ENCODE measurements at places on chromosomes 7 and 10. TPM values are rescaled to one million over a fixed set of nuclear protein-coding genes. Genes with fewer than 3 reads are reported as not detected.
A peak's percentile ranks its signal among the peaks of the same experiment; 100 is the strongest.

MSS51 gene
- 0.43 TPM for polyA plus RNA-seq

FAM25G gene
- not detected for polyA plus RNA-seq

AIFM2 gene
- polyA plus RNA-seq, result 9.8 TPM

LRRD1 gene
- polyA plus RNA-seq, result not detected

ADAM8 gene
- polyA plus RNA-seq, result 1.3 TPM

TMEM213 gene
- not detected for polyA plus RNA-seq

BAIAP2L1 gene
- 8.9 TPM for polyA plus RNA-seq

AKR1C8 gene
- 19.2 TPM for polyA plus RNA-seq

MYO1G gene
- polyA plus RNA-seq, result 1.1 TPM

OR2AE1 gene
- not detected for polyA plus RNA-seq

DNA sequence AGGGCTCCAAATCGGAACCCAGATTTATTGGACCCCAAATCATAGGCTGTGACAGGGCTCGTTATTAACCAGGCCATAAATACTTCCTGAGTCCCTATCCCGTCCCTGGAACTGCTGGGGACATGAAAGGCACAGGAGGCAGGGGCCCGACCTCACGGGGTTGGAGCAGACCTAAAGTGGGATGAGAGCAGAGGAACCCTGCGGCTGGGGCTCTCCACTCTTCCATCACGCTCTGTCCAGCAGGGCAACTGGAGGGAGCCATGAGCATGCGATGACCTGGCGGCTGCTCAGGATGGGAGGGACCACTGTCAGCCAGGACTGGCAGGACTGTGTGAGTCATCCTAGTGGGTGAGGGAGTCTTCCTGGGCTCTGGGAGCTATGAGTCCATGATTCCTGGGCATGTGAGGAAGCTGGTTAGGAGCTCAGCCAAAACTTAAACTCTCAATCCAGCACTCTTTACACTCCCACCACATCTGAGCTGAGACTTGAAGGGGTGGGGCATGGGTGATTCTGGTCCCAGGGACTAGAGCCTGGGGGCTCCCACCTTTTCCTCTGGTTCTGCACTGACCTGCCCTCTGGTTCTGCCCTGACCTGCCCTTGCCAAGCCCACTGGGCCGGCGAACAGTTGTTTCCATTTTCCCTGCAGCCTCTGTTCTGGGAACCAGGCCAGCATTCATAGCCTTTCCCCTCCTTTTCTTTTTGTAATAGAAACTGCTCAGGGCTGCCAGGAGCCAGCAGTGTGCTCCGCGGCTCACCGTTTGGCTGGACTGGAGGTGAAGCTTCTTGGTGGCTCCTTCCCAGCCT, 47.1 kb downstream of the SYPL1 start:
- H3K27ac ChIP-seq, result peak overlapping the region; percentile 85
- H3K36me3 ChIP-seq, result no peaks in the 10 kb centered on the region
- no peaks in the 10 kb centered on the region for H3K27me3 ChIP-seq
- no peak for DNase-seq
- peak overlapping the region; percentile 22 for H3K4me3 ChIP-seq

- H3K4me1 ChIP-seq, result no peaks in the 10 kb centered on the region
- no peaks in the 10 kb centered on the region for H3K27me3 ChIP-seq
- no peak overlapping the region for H3K4me3 ChIP-seq
- no peak for DNase-seq
- no peak overlapping the region for H3K27ac ChIP-seq
- H3K36me3 ChIP-seq, result no peaks in the 10 kb centered on the region
These were observed 120.2 kb upstream of the SP8 start for GRCh38 chr7:20906801-20907453.

- no peak overlapping the region for H3K4me3 ChIP-seq
- no peak for DNase-seq
- no peak overlapping the region for H3K27ac ChIP-seq
- no peaks in the 10 kb centered on the region for H3K36me3 ChIP-seq
- no peaks in the 10 kb centered on the region for H3K27me3 ChIP-seq
- no peaks in the 10 kb centered on the region for H3K4me1 ChIP-seq
These were observed 85.7 kb upstream of the FAM180A start for GRCh38 chr7:135834266-135834665.

DNA sequence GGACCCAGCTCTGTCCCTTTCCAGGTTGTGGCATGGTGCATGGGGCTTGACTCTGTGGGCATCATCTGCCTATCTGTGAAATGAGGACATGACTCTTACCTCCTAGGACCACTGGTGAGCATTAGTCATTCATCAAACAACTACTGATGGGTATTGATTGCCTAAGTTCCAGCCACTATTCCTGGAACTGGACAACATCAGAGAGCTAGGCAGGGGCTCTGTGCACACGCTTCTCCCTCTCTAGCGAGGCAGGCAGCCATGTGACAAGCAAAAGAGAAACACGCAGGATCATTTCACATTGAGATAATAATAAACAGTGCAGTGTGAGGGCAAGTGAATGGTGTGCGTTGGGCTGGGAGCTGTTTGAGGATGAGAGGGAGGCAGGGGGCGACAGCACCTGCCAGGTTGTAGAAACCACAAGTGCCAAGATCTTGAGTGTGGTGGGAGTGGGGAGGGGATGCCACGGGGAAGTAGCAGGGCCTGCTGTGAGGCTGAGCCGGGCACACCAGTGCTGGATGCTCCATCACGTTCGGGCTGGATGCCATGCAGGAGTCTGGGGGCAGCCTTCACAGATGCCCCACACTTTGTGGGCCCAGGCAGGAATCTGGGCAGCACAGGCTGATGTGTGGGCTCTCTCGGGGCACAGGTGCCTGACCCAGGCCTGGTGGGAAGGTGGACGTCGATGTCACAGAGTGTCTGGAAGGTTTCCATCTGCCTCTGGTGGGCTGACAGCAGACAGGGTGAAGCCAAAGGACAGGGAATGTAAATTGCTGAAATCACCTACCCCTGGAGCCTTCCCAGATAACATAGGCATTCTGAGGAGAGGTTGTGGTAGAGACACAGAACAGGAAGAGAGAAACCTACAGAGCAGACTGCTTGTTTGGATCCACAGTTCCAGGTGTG, 405.5 kb downstream of the RPS24 start:
- H3K27ac ChIP-seq, result no peak overlapping the region
- H3K4me3 ChIP-seq, result no peak overlapping the region
- no peak for DNase-seq
- H3K36me3 ChIP-seq, result no peaks in the 10 kb centered on the region
- H3K27me3 ChIP-seq, result no peaks in the 10 kb centered on the region

GRCh38 chr10:22500656-22501340, 155.5 kb downstream of the SPAG6 start:
- no peaks in the 10 kb centered on the region for H3K4me1 ChIP-seq
- no peak for DNase-seq
- H3K27me3 ChIP-seq, result no peaks in the 10 kb centered on the region
- no peak overlapping the region for H3K27ac ChIP-seq
- no peak overlapping the region for H3K4me3 ChIP-seq
- no peaks in the 10 kb centered on the region for H3K36me3 ChIP-seq

DNA sequence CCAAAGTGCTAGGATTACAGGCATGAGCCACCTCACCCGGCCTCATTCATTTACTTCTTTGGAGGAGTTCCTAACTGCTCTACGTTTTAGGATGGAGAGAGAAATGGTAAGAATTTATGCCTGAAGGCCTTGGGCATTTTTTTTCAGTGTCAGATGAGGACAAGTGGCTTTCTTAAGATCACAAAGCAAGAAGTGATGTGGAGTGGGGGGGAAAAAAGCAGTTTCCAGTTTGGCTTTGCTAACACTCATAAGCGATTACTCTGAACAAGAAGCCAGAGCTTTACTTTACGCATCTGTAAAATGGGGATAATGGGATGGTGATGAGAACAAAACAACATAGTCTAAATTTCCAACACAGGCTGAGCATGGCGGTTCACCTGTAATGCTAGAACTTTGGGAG, 2.6 kb upstream of the PPIA start:
- no peaks in the 10 kb centered on the region for H3K36me3 ChIP-seq
- H3K4me1 ChIP-seq, result peaks cover 16% of the 10 kb centered on the region
- no peaks in the 10 kb centered on the region for H3K27me3 ChIP-seq
- no peak for DNase-seq

GRCh38 chr10:114631666-114632417, 26.2 kb downstream of the ABLIM1 start:
- peak overlapping the region; percentile 87 for H3K27ac ChIP-seq
- peaks cover 13% of the 10 kb centered on the region for H3K4me1 ChIP-seq
- DNase-seq, result peak; percentile 63
- peak overlapping the region; percentile 71 for H3K4me3 ChIP-seq
- no peaks in the 10 kb centered on the region for H3K27me3 ChIP-seq

DNA sequence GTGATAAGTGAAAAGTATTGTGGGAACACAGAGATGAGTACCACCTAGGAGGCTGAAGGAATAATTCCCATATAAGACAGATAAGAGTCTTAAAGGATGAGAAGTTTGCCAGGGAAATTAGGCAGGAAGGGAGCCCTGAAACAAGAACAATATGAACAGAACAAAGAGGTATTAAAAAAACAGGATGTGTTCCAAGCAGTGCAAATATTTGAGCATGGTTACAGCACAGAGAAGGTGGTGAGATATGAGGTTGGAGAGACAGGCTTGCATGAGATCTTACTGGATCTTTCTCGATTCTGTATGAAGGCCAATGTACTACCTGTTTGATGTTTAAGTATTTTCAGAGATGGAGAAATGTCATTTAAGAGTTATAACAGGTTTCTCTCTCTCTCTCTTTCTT, 20.3 kb downstream of the TAC1 start:
- no peak overlapping the region for H3K4me3 ChIP-seq
- no peaks in the 10 kb centered on the region for H3K27me3 ChIP-seq
- H3K4me1 ChIP-seq, result no peaks in the 10 kb centered on the region
- H3K36me3 ChIP-seq, result no peaks in the 10 kb centered on the region

- DNase-seq, result no peak
- peak overlapping the region; percentile 44 for H3K27ac ChIP-seq
- no peak overlapping the region for H3K4me3 ChIP-seq
- no peaks in the 10 kb centered on the region for H3K36me3 ChIP-seq
These were observed 84.6 kb upstream of the CAPZA2 start for GRCh38 chr7:116777651-116778281.

- peak overlapping the region; percentile 57 for H3K27ac ChIP-seq
- no peaks in the 10 kb centered on the region for H3K36me3 ChIP-seq
- H3K4me3 ChIP-seq, result no peak overlapping the region
These were observed 115.8 kb downstream of the PLXDC2 start for GRCh38 chr10:19931894-19932590.

DNA sequence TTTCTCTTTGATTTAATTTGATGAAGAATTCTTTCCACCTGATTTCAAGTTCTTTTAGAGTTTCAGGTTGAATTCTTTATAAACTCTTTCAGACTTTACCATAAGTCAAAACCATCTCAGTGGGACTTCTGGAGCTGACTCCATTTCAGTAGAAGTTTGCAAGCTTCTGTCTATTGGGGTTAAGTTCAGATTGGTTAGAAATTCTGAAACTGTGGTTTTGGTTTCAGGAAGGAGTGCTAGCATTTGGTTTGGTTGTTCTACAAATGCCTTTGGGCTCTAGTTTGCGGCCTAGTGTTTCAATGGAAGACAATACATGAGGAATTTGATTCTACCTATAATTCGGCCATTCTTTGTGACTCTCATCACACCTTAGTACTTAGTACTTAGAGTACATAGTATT, 176.8 kb upstream of the RHOBTB1 start:
- H3K27me3 ChIP-seq, result no peaks in the 10 kb centered on the region
- H3K4me3 ChIP-seq, result no peak overlapping the region
- no peak for DNase-seq
- H3K36me3 ChIP-seq, result no peaks in the 10 kb centered on the region

DNA sequence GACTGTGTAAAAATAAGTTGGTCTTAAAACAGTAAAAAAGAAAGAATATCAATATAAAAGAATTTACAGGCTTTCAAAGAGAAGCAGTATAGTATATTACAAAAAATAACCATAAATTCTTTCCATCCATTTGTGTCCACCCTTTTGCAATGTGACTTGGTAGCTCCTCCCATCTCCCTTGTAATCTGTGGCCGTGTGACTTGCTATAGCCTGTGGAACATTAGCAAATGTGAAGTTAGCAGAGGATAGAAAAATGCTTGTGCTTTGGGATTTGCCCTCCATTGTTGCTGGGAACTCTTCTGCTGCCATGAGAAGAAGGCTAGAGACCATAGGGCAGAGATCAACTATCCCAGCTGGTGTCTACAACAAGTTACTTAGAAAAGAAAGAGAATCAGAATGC, 30.2 kb downstream of the KLHL7 start:
- H3K4me1 ChIP-seq, result no peaks in the 10 kb centered on the region
- no peaks in the 10 kb centered on the region for H3K27me3 ChIP-seq
- no peak for DNase-seq
- no peak overlapping the region for H3K27ac ChIP-seq
- H3K36me3 ChIP-seq, result peaks cover under 1% of the 10 kb centered on the region

- no peaks in the 10 kb centered on the region for H3K36me3 ChIP-seq
- H3K4me1 ChIP-seq, result peaks cover 36% of the 10 kb centered on the region
- H3K4me3 ChIP-seq, result peak overlapping the region; percentile 97
- peak overlapping the region; percentile 75 for H3K27ac ChIP-seq
These were observed 952 bp downstream of the DNMBP start for GRCh38 chr10:100008708-100009282.

GRCh38 chr7:149644754-149645153, 128.6 kb downstream of the ZNF467 start:
- no peak overlapping the region for H3K27ac ChIP-seq
- no peak overlapping the region for H3K4me3 ChIP-seq
- no peaks in the 10 kb centered on the region for H3K36me3 ChIP-seq
- H3K27me3 ChIP-seq, result no peaks in the 10 kb centered on the region

GRCh38 chr10:121880895-121881294, 46.9 kb downstream of the ATE1 start:
- H3K36me3 ChIP-seq, result peaks cover 3% of the 10 kb centered on the region
- no peaks in the 10 kb centered on the region for H3K27me3 ChIP-seq
- no peak overlapping the region for H3K27ac ChIP-seq
- H3K4me3 ChIP-seq, result no peak overlapping the region
- no peaks in the 10 kb centered on the region for H3K4me1 ChIP-seq

DNA sequence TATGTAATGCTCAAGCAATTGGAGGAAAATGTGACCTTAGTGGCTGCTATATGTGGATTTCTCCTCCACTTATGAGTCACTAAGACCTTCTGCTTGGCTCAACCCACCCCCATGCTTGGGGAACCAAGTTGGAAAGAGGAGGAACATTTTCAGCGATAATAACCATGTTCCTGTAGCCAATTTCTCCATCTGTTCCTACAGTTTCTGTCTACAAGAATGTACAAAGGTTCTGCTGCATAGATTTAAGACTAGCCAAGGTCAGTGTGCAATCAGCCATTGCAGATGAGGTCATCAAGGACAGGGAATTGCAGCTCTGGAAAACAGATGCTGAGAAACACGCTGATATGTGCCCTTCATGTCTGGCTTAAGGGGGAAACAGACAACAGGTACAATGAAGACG, 5.6 kb upstream of the NRCAM start:
- H3K4me3 ChIP-seq, result no peak overlapping the region
- peaks cover 5% of the 10 kb centered on the region for H3K27me3 ChIP-seq
- no peaks in the 10 kb centered on the region for H3K4me1 ChIP-seq
- H3K36me3 ChIP-seq, result no peaks in the 10 kb centered on the region
- no peak overlapping the region for H3K27ac ChIP-seq
- DNase-seq, result no peak

DNA sequence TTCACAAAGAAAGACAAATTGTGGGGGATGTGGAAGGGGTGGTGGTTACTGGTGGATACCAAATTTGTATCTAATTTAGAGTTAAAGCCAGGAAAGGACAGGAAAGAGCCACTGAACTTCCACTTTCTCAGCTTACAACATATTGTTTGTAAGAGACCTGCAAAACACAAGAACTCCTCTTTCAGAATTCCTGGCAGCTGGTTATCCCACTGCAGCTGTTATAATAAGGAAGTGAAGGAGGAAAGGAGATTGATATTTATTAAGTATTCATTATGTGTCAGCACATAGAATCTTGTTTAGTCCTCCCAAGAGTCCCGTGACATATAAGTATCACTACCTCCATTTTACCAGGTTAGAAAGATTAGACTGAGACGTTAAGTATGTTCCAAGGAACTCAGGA, 481.7 kb downstream of the PHTF2 start:
- H3K4me3 ChIP-seq, result no peak overlapping the region
- H3K36me3 ChIP-seq, result no peaks in the 10 kb centered on the region
- no peaks in the 10 kb centered on the region for H3K4me1 ChIP-seq
- H3K27ac ChIP-seq, result no peak overlapping the region
